ENCODE measurements at places on chromosomes 13 and 19.

- peak; percentile 41 for DNase-seq
Measured at GRCh38 chr13:101570410-101570809, 117.9 kb downstream of the ITGBL1 start.

- no peak for DNase-seq
Measured at GRCh38 chr13:83183439-83184149, 698.7 kb downstream of the SLITRK1 start.

- no peak for DNase-seq
Measured at GRCh38 chr19:29651622-29652394, 13.5 kb upstream of the PLEKHF1 start.

DNA sequence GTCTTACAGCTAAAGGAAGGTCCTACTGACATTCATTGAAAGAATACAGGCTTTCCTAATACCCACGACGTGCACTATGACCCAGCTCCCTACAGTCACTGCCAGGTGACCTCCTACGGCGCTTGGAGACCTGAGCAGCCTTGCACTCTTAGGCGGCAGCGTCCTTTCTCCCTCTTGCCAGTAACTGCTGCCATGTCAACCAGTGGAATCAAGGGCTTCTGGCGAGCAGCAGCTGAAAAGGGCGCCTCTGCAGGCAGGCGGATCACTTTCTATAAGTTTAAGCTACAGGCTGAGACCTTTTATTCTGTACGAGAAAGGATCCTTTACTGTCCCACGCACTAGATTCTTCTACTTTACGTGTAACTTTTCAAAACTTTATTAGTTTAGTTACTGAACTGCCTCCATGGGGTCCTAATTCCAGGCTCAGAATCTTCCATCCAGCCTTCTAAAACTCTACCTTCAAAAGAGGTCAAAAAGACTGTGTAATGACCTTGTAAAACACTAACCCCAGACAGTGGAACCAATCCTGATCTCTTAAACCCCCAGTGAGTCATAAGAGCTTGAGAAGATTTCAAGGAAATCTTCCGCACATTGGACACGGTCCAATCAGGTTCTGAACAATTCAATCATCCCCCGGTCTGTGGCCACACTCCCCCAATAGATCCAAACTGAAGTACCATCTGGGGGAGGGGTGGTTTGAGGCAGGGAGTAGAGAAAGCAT, 1.9 kb downstream of the KCTD12 start:
- peak; percentile 39 for DNase-seq

- no peak for DNase-seq
Measured at GRCh38 chr13:98794498-98794897, 42.0 kb upstream of the SLC15A1 start.

DNA sequence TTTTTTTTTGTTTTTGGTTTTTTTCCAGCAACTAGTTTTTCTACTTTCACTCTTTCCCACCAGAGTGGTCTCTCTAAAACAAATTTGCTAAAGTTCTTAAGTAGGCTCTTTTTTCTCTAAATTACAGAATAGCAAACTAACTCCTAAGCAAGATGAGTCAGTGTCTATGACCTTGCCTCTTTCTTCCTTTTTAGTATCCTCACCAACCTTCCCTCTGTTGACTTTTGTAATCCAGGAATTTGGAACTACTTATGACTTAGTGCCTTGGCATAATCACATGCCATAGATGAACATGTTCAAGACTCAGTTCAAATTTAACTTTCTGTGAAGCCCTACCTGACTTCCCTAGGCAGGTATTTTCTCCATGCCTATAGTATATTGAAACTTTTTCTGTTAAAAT, 32.3 kb upstream of the AKAP11 start:
- DNase-seq = no peak

- no peak for DNase-seq
Measured at GRCh38 chr13:108428691-108429090, 159.2 kb downstream of the TNFSF13B start.

GRCh38 chr19:17766543-17767131, 15.4 kb downstream of the FCHO1 start:
- peak; percentile 71 for DNase-seq

DNA sequence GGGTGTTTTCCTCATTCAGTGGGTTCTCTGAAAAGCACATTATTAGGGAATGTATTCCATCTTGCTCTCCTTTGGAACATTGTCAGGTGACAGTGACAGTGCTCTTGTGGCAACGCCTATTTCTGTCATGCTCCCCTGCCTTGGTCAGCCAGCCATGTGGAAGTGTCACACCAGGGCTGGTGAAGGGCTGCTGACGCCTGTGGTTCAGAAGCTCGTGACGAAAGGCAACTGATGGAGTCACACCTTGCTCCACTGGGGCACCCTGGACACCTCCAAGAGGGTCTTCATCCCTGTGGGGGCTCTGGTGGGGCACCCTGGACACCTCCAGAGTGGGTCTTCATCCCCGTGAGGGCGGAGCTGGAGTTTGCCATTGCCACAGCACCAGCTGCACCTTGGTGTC, 68.9 kb upstream of the GPR183 start:
- no peak for DNase-seq

- DNase-seq = no peak
Measured at GRCh38 chr19:30328096-30328495, 44.1 kb upstream of the ZNF536 start.

GRCh38 chr13:39196965-39197646, 158.8 kb downstream of the NHLRC3 start:
- no peak for DNase-seq

DNA sequence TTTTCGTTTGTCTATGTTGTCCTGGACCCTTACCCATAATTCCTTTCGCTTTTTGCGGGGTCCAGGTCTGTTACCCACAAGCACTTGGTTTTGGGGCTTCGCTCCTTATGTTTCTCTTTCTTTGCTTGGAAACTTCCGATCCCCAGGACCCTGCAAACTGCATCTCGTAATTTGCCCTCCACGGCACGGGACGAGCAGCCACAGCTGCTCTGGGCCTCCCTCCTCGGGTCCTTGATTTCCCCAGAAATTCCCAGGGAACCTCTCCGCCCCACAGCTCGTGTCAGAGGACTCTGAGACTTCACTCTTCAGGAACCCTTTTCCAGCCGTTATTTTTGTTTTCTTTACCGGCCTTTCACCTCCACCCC, 599 bp downstream of the SNRNP70 start:
- DNase-seq = no peak

DNA sequence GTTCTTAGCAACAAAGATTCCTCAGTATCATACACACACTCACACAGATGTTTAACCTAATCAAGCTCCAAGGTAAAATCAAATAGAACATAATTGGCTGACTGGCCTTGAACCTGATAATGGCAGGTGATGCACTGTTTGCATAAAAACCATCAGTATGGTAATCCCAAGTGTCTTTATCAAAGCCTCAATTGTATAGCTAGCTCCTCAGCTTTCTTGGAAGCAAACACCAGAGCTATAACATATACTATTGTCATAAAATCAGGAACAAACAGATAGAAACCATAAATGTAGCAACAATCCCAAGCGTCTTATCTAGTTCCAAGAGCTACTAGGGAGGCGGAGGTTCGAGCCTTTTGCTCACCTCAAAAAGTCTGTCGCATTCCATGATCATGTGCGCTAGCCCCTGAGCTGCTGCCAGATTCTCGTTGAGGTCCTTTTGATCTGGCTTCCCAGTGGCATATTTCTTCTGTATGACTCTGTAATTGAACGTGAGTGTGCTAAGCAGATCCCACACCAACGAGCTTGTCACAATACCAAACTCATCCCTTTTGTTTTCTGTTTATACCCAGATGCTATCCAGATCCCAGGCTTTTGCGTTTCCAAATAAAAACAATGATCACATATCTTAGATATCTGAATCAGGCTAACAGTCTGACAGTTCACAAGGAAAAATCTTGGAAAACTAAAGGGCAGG, 95.3 kb downstream of the KL start:
- DNase-seq = no peak

DNA sequence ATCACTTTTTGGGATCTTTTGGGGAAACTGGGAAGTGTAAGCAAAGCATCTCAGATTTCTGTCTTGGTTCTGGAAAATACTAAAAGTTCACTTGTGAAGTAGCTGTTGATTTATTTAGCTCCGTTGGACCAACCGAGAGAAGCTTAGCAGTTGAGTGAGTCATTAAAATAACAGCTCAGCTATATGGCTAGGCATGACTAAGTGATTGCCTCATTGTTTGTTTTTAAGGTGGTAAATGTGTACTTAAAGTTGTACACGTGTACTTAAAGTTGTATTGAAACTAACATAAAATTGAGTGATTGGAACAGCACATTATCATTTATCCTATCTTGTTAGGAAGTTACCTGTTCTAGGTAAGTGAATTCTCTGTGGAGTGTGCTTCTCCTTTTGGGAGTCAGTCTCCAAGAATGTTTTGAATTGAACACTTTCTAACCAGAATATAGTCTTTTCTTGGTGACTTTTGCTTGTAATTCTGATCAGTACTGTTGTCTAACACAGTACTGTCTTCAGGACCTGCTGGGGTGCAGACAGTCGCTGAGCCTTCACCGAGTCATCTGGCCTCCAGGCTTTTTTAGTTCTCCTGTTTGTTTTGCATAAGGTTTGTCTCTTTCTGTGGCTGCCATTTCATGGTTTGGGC, 2.9 kb upstream of the DCUN1D2 start:
- peak; percentile 78 for DNase-seq

GRCh38 chr13:39684531-39685137, 29.2 kb downstream of the COG6 start:
- peak; percentile 25 for DNase-seq

DNA sequence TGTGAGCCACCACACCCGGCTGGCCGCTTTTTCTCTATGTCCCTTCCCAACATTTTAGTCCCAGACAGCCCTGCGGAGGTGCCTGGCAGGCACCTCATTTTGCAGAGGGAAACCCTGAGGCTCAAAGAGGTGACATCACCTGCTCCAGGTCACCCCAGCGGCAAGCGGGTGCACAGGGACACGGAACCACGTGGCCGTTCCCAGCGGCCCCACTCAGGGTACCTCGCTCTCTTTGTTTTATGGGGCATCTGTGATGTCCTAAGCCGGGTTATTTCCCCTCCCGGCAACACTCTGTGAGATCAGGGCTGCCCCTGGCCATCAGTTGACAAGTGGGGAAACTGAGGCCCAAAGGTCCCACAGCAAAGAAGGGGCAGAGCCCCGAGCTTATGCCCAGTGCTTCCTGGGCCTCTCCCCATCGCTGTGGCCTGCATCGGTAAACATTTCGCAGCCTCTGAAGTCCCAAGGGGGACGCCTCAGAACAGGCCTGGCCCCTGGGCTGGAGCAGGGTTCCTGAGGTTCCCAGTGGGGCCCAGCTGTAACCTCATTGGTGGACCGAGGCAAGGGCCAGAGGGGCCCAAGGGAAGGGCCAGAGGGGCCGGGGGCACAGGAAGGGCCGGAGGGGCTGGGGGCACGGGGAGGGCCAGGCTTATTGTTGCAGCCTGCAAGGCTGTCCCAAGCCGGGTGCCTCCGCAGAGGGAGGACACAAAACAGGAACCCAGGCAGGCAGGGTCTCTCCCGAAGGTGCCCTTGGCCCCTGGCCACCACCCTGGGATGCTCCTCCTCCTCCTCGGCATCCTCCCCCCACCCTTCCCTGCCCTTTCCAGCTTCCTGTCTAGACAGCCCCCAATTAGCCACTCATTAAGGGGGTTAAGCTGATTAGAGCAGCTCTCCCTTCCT, 39.0 kb downstream of the SMIM24 start:
- no peak for DNase-seq

DNA sequence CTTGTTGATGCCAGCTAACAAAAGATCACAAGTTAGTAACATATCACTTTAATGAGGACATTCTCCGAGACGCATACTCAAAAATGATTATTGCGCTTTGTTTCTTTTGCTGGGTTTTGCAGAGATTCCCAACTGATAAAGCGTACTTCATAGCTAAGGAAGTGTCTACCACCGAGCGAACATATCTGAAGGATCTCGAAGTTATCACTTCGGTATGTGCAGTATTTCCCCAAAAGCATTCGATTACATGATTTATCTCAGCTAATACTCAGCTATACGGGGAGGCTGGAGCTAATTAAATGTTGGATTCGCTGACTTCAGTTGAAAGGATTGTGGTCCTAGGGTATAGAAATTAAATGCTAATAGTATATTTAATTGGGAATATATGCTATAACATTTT, 166.3 kb downstream of the STK24 start:
- no peak for DNase-seq

GRCh38 chr19:17490411-17490810, 20.1 kb downstream of the SLC27A1 start:
- DNase-seq = no peak

GRCh38 chr13:100828226-100828625, 153.6 kb upstream of the TMTC4 start:
- no peak for DNase-seq

GRCh38 chr13:40440990-40441820, 225.2 kb downstream of the FOXO1 start:
- peak; percentile 44 for DNase-seq

DNA sequence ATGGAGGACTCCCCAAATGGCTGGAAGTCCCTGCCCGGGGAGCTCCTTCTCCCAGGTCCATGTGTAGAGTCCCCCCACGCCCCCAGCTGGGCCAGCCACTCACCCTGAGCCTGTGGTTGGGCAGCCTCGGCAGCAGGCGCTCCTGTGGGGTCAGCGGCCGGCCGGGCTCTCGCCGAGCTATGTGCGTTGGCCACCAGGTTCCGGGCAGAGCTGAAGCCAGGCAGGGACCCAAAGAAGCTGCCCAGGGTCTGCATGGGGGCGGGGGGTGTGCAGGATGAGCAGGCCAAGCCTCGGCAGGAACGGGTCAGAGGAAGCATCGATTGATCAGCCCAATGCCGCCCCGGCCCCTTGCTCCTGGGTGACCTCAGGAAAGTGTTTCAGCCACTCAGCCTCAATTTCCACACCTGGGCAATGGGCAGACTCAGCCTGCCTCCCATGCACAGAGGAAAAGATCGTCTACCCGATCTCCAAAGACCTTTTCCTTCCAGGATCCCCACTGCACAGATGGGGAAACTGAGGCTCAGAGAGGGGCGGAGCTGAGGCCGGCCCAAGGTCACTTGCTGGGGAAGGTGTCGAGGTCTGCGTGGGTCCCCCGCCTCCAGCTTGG, 732 bp downstream of the PLIN4 start:
- DNase-seq = no peak

- DNase-seq = peak; percentile 66
Measured at GRCh38 chr19:36115453-36116343, at the start of gene TBCB. TSS of gene TBCB (plus strand) at chr19:36115468. CDS start at chr19:36115561, 93 bp downstream.

- no peak for DNase-seq
Measured at GRCh38 chr19:35146746-35147459, 3.8 kb downstream of the FXYD7 start.

DNA sequence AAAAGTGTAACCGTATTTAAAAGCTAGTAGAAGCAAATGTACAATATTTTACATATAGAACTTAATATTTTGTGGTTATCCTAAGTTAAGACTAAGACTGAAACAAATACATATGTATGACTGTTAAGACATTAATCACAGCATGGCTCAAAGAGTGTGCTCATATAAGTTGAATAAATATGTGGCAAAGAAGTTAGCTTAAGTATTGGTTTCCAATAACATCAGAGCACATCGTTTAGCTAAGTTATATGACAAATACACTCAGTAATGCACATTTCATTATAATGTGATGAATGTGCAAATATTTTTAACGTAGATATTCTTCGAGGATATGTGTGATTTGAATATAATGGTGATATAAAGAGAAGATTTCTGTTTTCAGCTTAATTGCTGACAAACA, 253.8 kb downstream of the SLITRK5 start:
- DNase-seq = no peak

GRCh38 chr19:22882797-22883196, 50.7 kb downstream of the ZNF723 start:
- DNase-seq = no peak

Measured in RWPE1 (cell line).